Karpas-422 (cell line): ENCODE measurements at places on chromosomes 2 and 18. TPM values are rescaled to one million over a fixed set of nuclear protein-coding genes. Genes with fewer than 3 reads are reported as not detected.
A peak's percentile ranks its signal among the peaks of the same experiment; 100 is the strongest.

Gene UGT1A3
- total RNA-seq: not detected in 2 replicates

Gene C1QL2
- total RNA-seq: not detected in 2 replicates

DNA sequence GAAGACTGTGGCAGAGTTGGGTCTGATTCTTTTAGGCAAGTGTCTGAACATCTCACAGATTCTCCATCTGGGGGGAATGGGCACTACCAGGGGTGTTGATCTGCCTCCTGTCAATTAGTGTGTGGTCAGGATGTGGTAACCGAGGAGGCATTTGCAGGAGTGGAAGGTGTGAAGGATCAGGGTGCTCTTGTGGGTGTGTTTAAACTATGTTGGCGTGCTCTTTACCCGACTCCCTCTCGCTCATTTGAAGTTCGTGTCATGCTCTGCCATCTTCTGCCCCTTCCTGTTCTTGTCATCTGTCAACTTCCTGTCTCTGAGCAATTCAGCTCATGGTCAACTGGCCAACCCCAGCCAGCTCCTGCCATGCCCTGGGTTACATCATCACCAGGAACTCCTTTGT, 107.9 kb downstream of the RTN4 start:
- no peak for DNase-seq

DNA sequence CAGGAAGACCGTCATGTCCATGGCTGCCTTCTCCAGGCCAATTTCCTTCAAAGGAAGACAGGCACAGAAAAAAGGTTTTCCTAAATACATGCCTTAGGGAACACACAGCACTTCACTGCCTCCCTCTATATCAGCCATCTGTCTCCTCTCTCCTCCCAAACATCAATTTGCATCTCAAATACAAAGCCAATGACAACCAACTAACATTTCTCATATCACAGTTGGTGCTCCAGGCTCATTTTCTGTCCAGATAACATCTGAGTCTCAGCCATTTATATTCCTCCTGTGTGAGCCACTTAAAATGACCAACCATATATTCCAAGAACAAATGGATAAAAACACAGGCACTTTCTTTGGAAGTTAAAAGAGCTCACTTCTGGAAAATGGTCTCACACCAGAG, 62.5 kb upstream of the ACAA2 start:
- DNase-seq: no peak

- DNase-seq: no peak
Observed at GRCh38 chr2:222780051-222780450, 80.8 kb upstream of the ACSL3 start.

Gene YPEL5
- total RNA-seq: 22.8 and 54.6 TPM in 2 replicates

- no peak for DNase-seq
Observed at GRCh38 chr18:49431165-49431962, 29.1 kb downstream of the DYM start.

Gene ACMSD
- total RNA-seq: not detected in 2 replicates

DNA sequence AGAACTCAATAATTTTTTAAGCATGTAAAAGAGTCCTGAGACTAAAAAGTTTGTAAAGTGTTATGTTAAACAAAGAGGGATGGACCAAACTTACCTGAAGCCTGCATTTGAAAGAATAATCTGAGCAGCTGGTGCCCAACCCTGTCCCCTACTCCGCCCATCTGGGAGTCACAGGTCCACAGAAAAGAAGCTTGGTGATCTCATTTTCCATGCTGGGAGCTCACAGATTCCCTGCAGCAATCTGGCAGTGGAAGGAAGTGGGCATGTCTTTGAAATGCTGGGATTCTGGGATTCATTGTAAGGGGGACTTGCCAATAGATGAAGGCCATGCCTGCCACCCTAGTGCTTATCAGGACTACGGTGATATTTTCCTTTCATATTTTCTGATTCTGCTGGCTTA, 17.9 kb downstream of the CDH2 start:
- no peak for DNase-seq

Gene COL3A1
- not detected in 2 replicates for total RNA-seq

GRCh38 chr18:74226666-74227065, 65.1 kb downstream of the CYB5A start:
- no peak for DNase-seq

Gene GRB14
- not detected in 2 replicates for total RNA-seq

DNA sequence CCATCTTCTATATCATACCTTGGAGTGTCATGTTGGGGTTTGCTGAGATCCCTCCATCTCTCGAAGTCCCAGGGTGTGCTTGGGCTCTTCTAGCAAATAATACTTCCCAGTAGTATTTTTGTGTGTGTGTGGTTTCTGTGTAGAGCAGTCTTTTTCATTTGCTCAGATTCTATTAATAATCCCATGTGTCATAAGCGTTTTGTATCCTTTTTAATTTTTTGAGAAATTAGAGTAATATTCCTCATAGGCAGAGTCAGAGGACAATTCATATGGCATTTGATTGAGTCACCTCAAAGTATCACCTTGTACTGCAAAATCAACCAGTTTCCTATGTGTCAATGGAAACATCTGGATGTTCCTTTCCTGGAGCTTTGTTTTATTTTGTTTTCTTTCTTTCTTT, 37.4 kb upstream of the PPP1R1C start:
- DNase-seq: no peak

GRCh38 chr2:9336576-9337314, 86.6 kb downstream of the ITGB1BP1 start:
- no peak for DNase-seq

Gene FBXO48
- 0.61 and 1.7 TPM in 2 replicates for total RNA-seq

Gene SKA1
- 20.3 and 28.8 TPM in 2 replicates for total RNA-seq

GRCh38 chr2:33777786-33778185, 178.7 kb upstream of the FAM98A start:
- no peak for DNase-seq

Gene PLA2R1
- total RNA-seq: not detected in 2 replicates

DNA sequence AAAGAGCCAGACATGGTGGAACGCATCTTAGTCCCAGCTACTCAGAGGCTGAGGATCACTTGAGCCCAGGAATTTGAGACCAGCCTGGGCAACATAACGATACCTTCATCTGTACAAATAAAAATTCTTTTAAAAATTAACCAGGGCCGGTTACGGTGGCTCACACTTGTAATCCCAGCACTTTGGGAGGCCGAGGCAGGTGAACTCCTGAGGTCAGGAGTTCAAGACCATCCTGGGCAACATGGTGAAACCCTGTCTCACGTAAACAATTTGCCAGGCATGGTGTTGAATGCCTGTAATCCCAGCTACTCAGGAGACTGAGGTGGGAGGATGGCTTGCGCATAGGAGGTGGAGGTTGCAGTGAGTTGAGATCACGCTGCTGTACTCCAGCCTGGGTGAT, 25.8 kb upstream of the KCNG3 start:
- no peak for DNase-seq

Gene CDC42EP3
- total RNA-seq: 10.7 and 12.5 TPM in 2 replicates

GRCh38 chr18:45517181-45517741, 98.0 kb upstream of the SLC14A2 start:
- DNase-seq: no peak

Gene DSC2
- total RNA-seq: not detected in 2 replicates

DNA sequence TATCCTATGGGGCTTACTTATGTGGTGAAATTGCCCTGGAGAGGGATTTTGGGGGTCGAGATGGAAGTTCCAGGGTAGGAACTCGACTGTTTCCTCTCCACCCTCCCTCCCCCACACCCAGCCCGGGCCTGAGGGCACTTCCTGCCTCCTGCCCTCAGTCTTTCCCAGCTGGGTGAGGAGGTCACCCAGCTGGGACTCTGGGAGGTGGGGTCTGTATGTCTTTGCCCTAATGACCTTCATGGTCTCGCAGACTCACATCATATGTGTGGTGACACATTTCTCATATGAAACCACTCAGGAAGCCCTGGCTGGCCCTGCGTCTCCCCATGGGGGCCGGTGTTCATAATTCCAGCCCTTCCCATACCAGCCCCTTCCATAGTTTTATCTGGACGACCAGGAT, 12.4 kb downstream of the ATOH8 start:
- DNase-seq: no peak

DNA sequence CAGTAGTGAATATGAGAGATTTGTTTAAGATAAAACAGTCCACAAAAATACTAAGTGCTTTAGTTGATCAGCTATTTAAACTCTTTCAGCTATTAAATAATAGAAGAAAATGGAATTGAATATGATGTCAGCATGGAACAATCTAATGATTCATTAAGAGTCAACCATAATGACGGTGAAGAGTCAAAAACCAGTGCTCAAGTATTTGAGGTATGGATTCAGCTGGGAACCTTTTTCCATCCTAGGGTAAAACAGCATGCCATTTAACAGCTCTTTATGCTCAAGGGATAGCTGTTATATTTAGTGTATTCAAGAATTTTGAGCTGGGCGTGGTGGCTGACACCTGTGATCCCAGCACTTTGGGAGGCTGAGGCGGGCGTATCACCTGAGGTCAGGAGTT, 29.7 kb downstream of the CARF start:
- DNase-seq: no peak

- DNase-seq: no peak
Observed at GRCh38 chr2:102050854-102051391, 59.2 kb downstream of the IL1R2 start.

GRCh38 chr2:179571252-179571651, 290.2 kb downstream of the ZNF385B start:
- DNase-seq: no peak

GRCh38 chr2:187544371-187545080, 9.7 kb downstream of the TFPI start:
- no peak for DNase-seq

GRCh38 chr2:133044556-133044955, 374.6 kb upstream of the LYPD1 start:
- no peak for DNase-seq

GRCh38 chr2:107376909-107377308, 449.8 kb upstream of the RGPD4 start:
- no peak for DNase-seq

DNA sequence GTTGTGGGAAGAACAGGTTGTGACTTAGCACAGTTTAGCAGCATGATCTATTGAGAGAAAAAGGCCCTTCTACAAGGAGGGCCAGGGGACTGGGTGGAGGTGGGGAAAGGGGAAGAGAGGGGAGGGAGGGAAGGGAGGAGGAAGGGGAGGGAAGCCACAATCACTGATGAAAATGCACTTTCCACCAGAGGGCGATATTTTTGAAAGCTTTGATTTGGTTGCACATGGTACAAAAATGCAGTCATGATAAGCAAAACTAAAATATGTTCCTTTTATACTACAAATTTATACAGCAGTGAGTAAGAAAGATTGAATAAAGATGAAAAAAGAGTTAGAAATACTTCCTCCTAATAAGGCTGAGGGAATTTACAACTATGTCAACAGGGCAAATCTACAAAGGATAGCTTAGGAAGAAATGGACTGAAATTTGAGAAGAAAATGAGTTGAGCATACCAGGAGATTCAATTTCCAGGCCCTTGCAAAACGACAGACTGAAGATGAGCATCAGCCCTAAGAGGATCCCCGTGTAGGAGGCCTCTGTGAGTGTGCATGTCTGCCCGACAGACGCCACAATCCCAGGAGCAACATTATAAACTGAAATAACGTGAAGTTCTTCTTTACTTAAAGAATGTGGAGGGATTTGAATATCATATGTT, 17.2 kb downstream of the SH3YL1 start:
- DNase-seq: peak; percentile 86

Gene TDRD15
- not detected in 2 replicates for total RNA-seq

DNA sequence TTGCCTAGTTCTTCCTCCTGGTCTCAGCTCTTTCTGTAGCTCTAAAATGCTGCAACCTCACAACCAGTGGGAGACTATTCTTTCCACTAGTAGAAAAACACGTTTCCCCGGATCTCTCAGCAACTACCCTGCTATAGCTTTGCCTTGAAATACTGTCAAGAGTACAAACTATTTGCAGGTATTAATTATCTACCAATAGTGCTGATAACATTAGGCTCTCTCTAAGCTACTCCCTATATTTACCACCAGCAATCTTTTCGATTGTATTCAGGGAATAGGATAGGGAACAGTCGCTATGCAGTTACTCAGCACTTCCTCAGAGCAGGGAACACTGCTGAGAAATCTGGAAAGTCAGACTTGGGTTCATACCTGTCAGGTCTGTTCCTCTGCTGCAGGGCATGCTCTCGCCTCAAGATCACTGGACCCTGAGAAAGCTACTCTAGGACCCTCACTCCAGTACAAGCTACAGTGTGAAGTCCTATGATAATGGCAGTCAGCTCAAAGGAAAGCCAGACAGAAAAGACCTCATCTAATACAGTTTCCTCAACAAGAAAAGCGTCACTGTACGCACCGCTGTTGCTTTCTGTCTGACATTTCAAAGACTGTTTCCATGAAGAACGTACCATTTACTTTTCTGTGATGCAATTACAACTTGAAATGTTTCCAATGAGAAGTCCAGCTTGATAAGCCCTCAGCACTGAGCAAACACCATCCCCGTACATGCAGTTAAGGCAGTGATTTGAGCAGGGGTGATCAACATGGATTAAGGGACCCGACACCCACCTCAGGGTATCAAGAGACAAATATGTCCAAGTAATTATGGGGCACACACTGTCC, 22.7 kb downstream of the GDF7 start:
- no peak for DNase-seq

Gene SRD5A2
- total RNA-seq: 0.04 TPM in 2 replicates
